ENCODE measurements at places on chromosomes 12 and 14.

DNA sequence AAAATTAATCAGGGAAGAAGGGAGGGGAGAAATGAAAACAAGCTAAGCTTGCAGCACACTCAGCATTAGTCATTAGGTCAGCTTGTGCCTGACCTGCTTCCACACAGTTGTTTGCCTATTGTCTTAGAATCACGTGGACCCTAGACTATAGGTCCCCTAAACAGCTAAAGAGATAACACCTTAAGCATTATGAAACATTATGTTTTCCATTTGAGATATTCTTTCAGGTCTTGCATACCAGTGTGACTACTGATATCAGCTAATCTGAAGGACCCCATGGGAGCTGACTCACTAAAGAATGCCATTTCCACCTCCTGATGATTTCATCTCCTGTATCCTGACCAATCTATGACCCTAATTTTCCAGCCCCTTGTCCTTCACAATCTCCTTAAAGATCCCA, 154.1 kb upstream of the FUT8 start:
- no peak for DNase-seq

DNA sequence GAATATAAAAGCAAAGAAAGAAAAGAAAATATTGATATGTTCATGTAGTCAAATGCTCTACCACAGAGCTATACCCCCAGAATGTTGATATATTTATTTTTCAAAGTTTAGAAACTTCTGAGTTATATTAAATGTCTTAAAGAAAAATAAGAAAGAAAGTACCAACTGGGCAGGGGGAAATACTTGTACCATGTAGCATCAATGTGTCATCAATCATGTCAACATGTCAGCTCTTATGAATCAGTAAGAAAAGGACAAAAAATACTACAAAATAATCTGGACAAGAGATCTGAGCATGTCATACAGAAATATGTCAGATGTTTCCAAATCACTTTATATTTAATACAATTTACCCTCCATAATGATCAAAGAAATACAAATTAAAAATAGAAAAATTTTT, 595.1 kb upstream of the ATP2B1 start:
- no peak for DNase-seq

GRCh38 chr14:68236582-68237458, 417.2 kb downstream of the RAD51B start:
- DNase-seq = no peak

DNA sequence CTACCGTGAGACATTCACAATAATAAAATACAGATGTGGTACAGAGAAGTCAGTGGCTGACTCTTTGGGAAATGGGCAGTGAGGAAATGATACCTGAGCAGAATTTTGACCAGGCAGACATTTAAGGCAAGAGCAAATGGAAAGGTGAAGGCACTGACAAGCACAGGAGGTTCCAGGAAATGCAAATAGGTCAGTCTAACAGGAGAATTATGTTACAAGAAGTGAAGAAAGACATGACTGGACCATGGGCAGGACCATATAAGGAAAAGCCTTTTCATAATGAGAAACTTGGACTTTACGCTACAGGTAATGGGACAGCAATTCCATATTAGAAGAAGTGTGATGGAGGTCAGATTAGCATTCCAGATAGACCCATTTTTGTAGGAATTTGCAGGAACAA, 338.9 kb downstream of the PDZRN4 start:
- no peak for DNase-seq

- DNase-seq = no peak
These were observed 91.1 kb downstream of the USP15 start for GRCh38 chr12:62351326-62351725.

DNA sequence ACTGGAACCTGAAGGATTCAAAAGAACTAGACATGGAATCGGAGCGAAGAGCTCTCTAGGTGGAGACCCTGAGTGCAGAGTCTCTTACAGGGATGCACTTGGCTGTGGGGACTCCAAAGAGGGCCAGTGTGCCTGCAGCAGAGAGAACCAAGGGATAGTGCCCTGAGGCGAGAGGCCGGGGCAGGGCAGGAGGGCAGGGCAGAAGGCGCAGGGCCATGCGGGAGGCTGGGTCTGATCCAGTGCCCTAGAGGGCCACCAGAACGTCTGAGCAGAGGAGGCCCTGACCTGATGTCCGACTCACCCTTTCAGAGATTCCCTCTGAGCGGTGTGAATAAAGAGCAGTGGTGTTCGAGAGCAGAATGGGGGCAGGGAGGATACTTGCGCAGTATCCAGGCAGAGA, 205.4 kb upstream of the FKBP4 start:
- DNase-seq = no peak

DNA sequence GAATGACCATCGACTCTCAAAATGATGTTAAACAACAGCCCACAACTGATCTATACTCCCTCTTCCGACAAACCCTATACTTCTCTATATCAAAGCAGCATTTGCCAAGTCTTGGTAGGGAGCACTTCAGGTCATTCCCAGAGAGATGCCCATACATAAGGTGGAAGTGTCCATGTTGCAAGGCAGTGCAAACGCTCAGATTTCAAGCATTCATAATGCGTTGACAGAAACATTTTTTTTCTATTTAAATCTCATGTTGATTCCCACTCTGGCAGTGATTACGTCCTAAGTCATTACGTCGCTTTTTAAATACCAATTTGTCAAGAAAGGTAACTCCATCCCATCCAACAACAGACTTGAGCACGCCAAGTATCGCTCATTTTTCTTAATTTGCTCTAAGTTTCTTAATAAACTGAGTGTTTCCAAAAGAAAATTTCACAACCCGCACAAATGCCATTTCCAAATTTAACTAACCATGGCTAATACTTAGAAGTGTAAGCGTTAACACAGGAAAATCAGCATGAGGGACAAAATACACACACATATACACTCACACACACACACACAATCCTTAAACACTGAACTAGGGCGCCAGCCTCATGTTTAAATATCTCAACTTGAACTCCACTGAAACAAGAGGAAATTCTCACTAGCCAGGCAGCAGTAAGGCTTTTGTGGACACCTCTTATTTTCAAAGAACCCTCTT, 1.1 kb downstream of the GXYLT1 start:
- peak; percentile 12 for DNase-seq

DNA sequence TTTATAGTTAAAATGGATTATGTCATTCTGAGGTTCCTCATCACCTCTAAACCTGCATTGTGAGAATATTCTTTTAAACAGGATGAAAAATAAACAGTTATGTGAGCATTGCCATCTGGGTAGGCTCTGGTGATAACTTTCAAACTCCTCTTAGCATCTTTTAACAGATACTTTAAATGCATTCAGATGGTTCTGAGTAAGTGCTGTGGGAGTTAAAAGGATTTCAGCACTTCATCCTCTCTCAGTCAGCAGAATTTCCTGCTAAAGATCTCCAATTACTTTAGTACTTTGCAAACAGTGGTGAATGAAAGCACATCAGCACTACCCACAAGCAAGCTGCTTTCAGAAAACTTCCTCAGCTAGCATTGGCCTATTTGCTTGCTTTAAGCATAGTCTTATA, 59.3 kb upstream of the TMTC1 start:
- DNase-seq = no peak

- no peak for DNase-seq
These were observed 20.1 kb downstream of the PIWIL1 start for GRCh38 chr12:130357729-130358330.

- DNase-seq = no peak
These were observed 2.2 kb downstream of the DHRS1 start for GRCh38 chr14:24297190-24297964.

GRCh38 chr14:20413744-20414082, 412 bp upstream of the TEP1 start:
- DNase-seq = peak; percentile 26

DNA sequence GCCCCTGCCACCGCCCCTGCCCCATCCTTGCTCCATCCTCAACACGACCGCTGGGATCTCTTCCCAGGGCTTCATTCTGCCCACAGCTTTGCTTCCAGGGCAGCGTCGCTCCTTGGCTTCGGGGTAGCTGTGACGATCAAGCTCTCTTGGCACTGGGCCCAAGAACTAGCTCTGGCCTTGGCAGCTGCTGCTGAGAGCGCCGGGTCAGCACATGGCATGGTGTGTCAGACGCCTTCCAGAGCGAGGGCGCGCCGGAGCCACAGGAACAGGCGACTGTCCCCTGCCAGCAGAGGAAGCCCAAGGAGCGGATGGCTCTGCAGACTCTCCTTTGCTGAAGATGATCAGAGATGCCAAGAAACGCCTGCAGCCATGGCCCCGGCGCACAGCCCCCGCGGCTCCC, 15.9 kb downstream of the RAB35 start:
- DNase-seq = no peak

- DNase-seq = no peak
These were observed 15.0 kb upstream of the PPP1R13B start for GRCh38 chr14:103862393-103862782.

GRCh38 chr12:69875416-69875935, 50.4 kb downstream of the MYRFL start:
- no peak for DNase-seq

GRCh38 chr14:92560106-92560865, 46.7 kb downstream of the RIN3 start:
- peak; percentile 35 for DNase-seq

GRCh38 chr14:69711881-69712560, 54.9 kb upstream of the SRSF5 start:
- no peak for DNase-seq

DNA sequence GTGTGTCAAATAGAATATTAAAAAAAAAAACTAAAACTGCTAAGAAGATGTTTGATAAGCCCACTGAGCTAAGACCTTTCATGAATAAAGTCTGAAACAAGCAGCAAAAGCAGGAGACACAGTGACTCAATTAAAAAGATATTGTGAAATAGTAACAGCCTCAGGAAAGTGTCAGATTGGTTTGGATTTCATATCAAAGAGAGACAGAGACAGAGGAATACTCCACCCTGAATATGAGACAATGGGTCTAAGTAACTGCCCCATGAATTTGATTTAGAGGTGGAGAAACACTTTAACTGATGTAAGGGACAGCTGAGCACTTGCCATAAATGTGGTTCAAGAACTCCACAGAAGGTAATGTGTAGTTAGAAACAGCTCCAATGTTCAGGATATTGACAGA, 277.9 kb upstream of the FOXG1 start:
- no peak for DNase-seq

DNA sequence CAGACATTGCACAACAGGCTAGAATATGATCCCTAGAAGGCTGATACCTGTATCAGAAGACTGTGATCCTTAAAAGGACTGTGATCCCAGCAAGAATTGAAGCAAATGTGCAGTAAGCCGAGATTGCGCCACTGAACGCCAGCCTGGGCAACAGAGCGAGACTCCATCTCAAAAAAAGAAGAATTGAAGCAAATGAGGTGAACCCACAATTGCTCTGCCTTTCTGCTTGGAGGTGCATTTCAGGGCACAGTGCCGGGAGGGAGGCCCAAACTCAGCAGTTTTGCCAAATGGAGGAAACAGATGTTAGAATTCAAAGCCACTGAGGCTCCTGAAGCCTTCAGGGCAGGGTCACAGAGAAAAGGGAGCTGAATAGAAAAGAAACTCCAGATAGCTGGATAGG, 61.1 kb upstream of the COCH start:
- no peak for DNase-seq

DNA sequence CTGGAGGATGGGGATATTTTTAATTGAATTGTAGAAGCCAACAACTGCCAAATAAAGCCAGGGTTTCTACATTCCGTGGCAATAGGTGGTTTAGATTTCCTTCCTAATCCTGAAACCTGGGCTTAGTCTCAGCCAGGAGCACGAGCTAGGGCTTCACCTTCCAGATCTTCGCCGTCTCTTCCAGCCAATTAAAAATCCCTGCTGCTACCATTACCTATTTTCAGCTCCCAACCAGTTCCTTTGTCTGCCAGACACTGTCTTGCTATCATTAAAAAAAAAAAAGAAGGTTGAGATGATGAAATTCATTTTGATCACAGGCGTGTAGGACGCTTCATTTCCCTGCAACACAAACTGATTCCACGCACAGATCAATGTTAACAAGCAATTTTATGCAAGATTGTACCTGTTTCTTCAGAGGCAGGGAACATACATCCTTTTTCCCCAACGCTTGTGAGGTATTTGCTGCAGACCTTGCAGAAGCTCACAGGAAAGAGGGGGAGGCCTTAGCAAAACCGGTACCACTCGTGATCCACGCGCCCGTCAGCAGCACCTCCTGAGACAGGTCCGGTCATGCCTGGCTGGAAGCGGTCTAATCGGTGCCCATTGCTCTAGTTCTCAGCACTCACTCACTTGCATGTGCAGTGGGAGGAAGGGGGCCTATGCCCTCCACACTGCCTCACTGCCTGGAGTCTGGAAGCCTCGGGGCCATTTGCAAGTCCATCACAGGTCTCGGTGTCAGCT, 65.1 kb downstream of the SLC6A12 start:
- no peak for DNase-seq

DNA sequence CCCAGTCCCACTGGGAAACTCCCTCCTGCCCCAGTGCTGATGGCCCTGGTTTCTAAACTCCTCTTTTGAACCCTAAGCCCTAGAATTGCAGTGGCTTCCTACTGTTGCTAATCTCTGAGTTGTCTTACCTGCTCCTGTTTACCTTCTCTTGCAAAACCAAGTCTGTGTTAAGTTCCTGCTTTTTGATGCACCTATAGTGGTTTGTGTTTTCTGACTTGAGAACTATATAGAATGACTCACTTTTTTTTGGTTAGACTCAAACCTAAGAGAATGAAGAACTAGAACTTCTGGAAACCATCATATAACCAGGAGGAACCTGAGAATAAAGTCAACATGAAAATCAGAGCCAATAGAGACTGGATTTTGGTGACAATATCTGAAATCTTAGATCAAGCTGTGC, 5.5 kb upstream of the GAS2L3 start:
- no peak for DNase-seq

- peak; percentile 12 for DNase-seq
These were observed 78.3 kb upstream of the PSMA6 start for GRCh38 chr14:35213869-35214387.

- DNase-seq = no peak
These were observed 3.9 kb downstream of the MED21 start for GRCh38 chr12:27026257-27026656.
